NCI-H1092 treated with DMSO at 0.1 percent for 48 hours (cell line): ENCODE measurements at places on chromosomes 3 and 15.
A peak's percentile ranks its signal among the peaks of the same experiment; 100 is the strongest.

GRCh38 chr3:76400141-76400540 is 614.8 kb upstream of the ZNF717 start:
- no peak for DNase-seq

- DNase-seq: no peak
Measured at GRCh38 chr15:34941831-34942230, 27.7 kb downstream of the AQR start.

GRCh38 chr15:90583471-90584252 is 53.9 kb downstream of the CRTC3 start:
- DNase-seq: no peak

DNA sequence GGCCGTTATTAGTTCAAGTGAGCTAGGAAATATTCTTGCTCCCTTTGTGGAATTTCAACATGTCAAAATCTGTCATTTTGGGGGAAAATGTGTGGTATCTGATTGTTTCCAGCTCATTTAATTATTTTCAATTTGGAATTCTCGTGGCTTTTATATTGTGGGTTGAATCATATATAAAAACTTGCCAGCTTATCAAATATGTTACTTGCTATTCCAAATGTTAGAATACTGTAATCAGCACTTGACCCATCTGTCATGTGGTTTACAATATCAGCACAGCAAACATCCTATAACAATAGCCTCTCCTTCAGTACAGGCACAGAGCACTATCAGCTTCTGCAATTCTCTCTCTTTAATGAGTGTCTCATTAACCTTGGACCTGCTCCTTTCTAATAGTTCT is 130.2 kb upstream of the FEZF2 start:
- no peak for DNase-seq

DNA sequence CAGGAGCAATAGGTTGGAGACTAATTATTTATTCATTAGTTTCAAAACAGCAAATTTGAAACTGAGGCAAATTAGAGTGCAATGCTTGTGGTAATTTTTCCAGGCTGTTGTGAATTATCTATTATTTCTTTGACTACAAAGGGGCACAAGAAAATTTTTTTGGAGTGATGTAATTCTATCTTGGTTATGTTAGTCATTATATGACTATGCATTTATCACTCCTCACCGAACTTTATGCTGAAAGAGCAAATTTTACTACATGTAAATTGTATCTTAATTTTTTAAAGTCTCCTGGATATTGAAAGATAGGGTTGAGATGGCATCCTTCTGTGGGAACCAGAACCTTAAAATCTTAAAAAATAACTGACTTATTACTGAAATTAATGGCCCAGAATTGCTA is 320.0 kb upstream of the ROBO1 start:
- no peak for DNase-seq

DNA sequence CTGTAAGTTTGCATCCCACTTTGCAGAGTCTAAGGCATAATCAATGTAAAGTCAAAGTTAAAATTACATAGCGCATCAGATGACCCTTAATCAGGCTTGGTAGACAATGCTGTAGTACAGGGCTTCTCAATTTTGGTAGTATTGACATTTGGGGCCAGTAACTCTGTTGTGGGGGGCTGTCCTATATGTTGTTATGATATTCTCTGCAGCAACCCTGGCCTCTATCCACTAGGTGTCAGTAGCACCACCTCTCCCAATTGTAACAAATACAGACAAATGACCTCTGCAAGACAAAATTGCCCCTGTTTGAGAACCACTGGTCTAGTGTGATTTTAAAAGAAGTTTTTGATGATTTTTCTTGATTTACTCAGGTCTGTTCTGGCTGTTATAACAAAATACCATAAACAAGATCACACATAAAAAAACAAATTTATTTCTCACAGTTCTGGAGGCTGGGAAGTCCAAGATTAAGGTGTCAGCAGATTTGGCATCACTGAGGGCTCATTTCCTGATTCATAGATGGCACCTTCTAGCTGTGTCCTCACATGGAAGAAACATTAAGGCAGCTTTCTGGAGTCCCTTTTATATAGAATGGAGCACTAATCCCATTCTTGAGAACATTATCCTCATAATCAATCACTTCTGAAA is 37.6 kb upstream of the SLC9A9 start:
- DNase-seq: peak; percentile 9

DNA sequence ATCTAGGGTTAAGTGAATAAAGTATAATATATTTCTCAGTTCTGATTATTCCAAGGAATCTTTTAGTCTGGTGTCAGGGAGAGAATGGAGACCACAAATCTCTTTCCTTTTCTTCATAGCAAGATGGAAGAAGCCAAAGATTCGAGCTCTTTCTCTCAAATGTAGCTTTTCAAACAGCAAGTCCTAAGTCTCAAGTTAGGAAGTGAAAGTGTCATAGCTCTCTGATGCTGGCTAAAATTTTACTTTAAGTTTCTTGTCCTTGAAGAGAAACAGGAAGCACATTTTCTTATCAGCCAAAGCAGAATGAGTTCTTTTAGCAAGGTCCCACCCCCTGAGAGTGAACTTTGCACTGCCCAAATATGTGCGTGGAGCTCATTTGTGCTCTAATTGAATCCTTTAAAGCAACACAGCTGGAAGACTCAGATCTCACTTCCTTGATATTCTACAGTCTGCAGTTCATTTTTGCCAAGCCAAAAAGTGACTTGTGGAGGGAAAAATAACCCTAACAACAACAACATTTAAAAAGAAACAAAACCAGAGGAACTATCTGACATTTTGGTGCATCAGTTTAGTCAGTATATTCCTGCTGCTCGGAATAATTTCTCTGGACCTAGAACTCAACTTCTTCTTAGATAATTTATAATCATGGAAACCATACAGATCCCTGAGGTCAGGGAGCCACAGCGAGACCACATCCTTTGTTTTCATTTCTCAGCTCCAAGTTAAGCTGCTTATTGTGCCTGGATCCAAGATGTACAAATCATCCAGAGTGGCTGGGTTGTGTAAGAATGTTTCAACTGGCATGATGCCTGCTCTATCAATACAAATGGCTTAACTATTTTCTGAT is 238.7 kb upstream of the P2RY1 start:
- no peak for DNase-seq

GRCh38 chr15:66225656-66226274 is 27.8 kb downstream of the MEGF11 start:
- DNase-seq: peak; percentile 57

GRCh38 chr3:52388933-52389332 is 56.0 kb downstream of the SEMA3G start:
- DNase-seq: no peak
